Endothelial cell (in vitro differentiated cells): ENCODE measurements at places on chromosomes 1 and 21.

- DNase-seq: no peak
Measured at GRCh38 chr1:223106856-223107255, 36.2 kb downstream of the TLR5 start.

DNA sequence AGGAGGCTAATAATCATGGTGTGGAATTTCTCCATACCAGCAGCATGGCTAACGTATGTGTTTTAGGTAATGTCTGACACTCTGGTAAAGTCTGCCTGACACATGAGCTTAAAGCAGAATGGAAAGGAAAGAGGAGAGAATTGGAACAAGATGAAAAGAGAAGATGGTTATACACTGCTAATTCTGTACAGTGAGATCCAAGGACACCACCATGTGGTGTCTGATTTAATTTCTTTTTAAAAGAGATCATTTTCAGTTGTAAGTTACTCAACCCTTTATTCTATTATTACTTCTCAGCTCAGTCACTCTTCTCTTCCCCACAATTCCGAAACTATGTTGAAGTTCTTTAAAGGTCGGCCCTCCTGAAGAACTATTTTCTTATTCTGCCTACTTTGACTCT is 15.6 kb downstream of the PRKAB2 start:
- no peak for DNase-seq

GRCh38 chr1:54816951-54817350 is 15.8 kb upstream of the TTC22 start:
- no peak for DNase-seq

GRCh38 chr1:214455971-214456867 is 95.2 kb downstream of the PTPN14 start:
- DNase-seq: no peak

- DNase-seq: no peak
Measured at GRCh38 chr1:173474097-173474779, 2.9 kb upstream of the PRDX6 start.

DNA sequence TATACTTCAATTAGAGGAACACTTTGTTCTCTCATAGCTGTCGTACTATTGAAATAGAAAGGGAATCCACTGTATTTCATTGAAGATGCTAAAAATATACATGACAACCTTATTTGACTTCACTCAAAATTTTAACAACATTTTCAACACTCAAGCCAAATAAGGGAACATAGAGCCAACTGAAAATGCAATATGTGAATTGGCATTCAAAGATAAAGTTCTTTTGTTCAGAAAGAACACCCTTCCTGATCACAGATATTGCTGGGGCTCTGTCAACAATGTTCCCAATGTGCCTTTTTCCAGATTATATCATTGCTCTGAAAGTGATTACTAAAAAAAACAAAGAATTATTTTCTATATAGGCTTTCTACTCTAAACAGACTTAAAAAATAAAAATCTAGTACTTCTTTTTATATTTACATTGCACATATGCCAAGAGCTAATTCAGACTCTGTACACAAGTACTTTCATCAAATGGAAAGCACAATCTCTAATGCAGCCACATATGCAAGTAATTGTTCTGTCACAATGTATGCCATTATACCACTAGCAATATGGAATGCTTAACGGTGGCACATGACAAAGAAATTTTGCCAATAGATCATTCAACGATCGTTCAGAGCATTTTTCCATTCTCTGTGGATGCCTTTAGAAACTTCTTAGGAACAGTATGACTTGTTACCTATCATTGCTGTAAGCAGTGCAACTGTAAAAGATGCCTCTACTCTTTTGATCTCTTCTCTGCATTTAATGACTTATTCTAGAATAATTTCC is 171.0 kb downstream of the EIF4G3 start:
- DNase-seq: no peak

DNA sequence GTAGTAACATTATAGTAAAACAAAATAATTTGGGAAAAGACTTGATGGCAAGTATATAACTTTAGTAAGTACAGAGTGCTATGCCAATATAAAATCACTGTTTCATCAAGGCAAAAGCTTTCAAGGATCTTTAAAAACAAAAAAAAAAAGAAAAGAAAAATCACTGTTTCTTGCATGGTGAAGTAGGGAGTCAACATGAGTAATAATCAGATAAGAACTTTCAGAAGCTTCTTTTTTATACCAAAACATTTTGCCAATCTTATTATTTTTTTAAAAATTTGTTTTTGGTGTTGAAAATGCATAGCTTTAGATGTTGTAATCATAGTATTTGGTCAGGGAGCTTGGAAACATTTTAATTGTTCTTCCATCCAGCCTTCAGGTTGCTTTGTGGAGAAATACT is 37.2 kb downstream of the CAMSAP2 start:
- no peak for DNase-seq

GRCh38 chr1:112852276-112852675 is 103.7 kb downstream of the SLC16A1 start:
- DNase-seq: no peak

- no peak for DNase-seq
Measured at GRCh38 chr1:152741656-152742055, 16.2 kb upstream of the KPRP start.

GRCh38 chr1:171801487-171801891 is 20.0 kb downstream of the METTL13 start:
- DNase-seq: peak; percentile 33

GRCh38 chr21:34524646-34525601 is 12.9 kb upstream of the KCNE1 start:
- DNase-seq: no peak

DNA sequence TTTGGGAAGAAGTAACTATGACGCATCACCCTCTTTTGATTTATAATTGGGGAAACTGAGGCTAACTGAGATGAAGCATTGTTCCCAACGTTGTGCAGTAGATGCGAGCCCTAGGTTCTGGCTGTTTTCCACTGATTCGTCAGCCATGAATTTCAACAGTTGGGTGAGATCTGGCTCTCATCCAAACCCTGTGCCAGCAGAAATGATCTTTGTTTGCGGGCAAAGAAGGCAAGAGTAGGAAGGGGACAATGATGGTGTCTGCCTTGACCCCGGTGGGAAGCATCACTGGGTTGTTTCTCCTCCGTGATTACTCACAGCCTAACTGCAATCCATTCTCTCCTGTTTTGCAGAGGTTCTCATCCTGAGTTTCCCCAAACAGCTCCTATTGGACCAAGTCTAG is 142.3 kb downstream of the MIS18A start:
- no peak for DNase-seq

DNA sequence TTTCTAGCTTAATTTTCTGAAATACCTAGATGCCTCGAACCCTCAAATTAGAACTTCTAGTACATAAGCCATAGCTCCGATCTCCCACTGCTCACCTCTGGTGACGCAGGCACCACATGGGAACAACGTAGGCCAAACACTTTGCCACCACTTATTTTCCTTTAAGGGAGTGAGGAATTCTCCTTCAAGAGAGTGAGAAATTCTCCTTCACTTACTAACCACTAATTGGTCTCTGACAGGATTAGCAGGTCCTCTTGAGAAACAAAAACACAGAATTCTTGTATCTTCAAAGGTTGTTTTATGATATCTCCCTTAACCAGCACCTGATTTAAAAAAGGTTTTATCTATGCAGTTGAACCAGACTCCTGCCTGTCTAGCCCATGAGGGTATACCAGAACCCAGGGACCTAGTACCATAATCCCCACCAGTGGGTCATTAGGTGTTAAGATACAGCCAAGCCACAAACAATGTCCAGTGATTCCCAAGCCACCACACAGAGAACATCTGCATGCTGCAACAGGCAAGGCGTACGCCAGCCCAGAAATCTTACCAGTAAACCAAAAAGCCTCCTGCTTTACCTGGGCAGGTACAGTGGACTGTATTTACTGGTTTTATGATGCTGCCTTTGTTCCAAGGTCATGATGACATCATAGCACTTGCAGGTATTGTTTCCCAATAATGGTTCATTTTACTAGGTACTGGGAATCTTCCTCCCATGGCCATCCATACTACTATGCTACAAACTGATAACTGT is 20.3 kb upstream of the CXADR start:
- DNase-seq: no peak

DNA sequence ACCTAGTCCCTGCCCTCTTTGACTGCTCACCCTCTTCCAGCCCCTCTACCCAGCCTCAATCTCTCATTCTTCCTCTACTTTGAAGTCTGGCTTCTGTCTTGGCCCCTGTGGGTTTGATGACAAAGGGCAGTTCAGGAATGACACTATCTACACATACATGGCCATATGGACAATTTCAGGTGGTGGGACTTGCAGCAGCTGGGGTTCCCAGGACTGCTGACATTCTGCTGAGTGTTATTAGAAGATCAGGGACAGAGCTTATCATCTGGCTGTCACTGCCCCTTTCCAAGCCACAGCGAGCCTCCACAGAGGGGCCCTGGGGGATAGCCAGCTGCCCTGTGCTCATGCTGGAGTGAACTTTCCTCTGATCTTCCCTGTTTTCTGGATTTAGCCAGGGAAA is 97.4 kb upstream of the IPO9 start:
- no peak for DNase-seq

DNA sequence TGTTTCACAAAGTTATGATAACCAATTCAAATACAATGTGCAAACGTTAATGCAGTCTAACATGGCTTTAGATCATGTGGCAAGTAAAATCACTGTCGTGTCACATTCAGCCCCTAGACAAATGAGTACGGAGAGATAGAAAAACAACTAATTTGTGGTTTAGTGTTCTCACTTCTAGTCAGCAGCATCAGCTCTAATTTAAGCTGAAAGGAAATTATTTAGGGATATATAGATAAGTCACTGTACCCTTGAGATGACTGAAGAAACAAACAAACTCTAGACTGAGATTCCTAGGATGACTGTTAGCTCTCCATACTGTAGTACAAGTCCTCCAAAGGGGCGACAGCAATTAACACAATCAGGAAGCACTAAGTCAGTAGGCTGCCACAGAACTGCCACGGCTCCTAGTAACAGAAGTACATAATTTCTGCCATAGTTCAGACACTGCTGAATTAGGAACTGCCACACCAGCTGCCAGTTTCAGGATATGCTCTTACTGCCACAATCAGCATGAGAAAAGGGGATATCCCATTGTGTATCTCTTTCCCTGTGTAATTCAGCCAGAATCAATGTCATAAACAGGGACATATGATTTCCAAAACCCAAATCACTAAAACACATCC is 150.4 kb upstream of the NEGR1 start:
- no peak for DNase-seq

- DNase-seq: no peak
Measured at GRCh38 chr1:110602466-110602865, 3.7 kb downstream of the KCNA2 start.

- DNase-seq: no peak
Measured at GRCh38 chr1:4022715-4023114, 122.6 kb upstream of the C1orf174 start.

GRCh38 chr1:173258479-173259264 is 51.5 kb upstream of the TNFSF4 start:
- no peak for DNase-seq

- peak; percentile 11 for DNase-seq
Measured at GRCh38 chr1:204684206-204684570, 1.4 kb downstream of the LRRN2 start.

DNA sequence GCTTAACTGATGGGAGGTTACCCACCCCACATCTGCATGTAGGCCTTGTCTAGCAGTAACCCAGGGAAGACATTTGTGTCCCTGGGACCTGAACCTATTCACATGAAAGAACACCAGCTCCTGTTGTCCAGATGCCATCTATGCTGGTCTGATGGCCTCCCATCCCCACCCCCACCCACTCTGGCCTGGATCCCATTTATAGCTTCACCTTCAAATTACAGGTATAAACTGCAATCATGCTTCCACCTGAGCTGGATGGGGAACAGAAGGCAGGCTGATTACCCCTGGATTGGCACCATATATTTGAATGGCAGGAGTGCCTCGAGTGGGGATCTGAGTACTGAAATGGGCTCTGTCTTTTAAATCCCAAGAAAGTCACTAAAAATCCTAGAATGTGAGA is 312.7 kb upstream of the USP24 start:
- no peak for DNase-seq

GRCh38 chr1:58782178-58783089 is 1.4 kb downstream of the JUN start:
- DNase-seq: peak; percentile 41

- DNase-seq: no peak
Measured at GRCh38 chr1:6783221-6783620, 2.0 kb upstream of the CAMTA1 start.

- DNase-seq: no peak
Measured at GRCh38 chr1:207288315-207288714, 33.2 kb upstream of the CD55 start.

- DNase-seq: no peak
Measured at GRCh38 chr1:63731117-63732043, 42.4 kb upstream of the ROR1 start.

DNA sequence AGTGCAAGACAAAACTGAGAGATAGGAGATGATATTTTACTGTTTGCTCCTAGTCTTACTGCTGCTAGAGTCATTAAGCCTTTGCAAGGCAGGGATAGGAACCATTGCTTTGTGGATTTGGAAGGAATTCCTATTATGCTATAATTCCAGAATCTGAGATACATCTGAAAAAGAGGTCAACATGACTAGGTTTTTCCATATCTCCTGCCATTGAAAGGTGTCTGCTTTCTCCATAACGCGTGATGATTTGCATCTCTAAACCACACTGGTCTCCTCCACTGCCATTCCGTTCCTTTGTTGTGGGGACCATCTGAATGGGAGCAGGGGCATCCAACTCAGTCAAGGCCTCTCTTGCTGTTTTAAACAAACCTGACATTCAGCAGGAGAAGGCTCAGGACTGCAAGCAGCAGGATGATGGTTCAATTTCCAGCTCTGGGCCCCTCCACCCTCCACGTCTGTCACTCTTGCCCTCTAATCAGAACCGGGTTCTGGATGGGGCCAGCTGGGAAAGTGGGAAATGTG is 45.2 kb downstream of the PLPP3 start:
- DNase-seq: no peak

DNA sequence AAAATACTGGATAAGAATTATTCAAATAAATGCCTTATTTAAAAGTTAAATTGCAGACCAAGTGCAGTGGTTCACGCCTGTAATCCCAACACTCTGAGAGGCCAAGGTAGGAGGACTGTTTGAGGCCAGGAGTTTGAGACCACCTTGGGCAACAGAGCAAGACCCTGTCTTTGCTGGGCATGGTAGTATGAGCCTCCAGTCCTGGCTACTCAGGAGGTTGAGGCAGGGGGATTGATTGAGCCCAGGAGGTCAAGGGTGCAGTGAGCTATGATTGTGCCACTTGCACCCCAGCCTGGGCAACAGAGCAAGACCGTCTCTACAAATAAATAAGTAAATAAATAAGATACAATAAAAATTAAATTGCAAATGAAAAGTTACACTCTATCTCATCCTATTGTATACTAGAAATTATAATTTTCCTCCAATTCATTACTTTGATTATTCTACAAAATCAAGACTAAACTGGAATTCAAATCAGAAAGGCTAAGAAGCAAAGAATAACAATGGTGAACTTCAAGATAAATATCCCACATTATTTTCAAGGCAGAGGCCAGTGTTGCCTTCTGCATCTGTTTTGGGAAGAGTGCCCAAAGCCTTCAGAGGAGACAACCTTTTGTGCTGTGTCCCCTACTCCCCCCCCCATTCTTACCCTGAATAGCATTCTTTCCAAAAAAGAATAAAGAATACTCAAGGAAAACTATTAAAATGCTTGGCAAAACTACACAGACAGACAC is 73.3 kb upstream of the IRF2BP2 start:
- no peak for DNase-seq
